ENCODE measurements at places on chromosomes 6 and 20.

DNA sequence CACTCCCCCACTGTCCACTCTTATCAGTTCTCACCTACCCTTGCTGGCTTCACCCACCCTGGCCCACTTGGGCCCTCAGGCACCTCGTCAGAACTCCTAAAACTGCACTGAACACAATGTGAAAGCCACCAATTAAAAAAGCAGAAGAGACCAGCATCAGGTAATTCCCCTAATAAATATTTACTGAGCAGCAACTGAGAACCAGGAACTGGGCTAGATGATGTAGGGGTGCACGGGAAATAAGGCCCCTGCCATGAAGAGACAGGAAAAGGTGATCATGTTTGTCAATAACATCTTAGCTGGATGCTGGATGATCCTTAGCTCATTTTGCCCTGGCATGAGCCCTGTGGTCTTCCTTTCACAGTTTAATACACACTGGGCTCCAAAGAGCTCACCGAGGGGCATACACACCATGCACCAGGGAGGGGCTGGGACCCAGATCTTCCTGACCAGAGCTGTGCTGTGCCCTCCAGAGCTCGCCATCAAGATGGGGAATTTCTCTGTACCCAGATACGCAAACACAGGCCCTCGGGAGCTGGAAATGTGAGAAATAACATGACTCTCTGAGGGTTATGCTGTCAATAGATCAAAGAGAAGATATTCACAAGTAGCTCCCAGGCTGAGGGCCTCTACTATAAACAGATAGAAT lies 113.6 kb upstream of the SLC22A16 start:
- DNase-seq = no peak

DNA sequence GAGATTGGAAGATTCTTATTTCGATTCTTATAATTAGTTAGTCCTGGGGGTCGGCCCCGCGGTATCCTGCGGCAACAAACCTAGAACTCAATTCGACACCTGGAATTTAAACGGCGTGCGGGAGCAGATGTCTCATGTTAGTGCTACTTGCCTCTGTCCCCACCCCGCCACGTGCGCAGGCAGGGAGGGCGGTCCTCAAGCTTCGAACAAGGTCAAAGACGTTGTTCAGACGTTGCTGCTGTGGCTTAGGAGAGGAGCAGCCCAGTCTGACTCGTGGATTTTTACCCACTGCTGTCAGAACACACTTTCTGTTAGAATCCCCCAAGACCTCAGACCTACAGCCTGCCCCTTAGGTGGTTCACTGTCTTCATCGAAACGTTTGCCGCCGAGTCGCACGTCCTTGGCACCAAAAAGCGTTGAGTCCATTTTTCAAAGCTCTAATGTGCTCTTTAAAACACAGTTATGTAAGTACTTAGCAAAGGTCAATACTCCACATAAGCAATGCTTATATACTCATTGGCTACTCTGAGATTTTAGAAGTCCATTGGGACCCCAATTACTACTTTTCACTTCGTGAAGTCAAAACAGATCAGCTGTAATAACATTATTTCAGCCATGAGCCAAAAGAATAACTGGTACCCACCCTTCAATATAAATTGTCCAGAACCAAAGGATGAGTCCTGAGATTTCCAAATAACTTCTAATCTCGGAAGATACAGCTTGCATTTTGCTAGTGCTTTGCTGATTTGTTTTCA lies 2.7 kb upstream of the C6orf62 start:
- DNase-seq = no peak

DNA sequence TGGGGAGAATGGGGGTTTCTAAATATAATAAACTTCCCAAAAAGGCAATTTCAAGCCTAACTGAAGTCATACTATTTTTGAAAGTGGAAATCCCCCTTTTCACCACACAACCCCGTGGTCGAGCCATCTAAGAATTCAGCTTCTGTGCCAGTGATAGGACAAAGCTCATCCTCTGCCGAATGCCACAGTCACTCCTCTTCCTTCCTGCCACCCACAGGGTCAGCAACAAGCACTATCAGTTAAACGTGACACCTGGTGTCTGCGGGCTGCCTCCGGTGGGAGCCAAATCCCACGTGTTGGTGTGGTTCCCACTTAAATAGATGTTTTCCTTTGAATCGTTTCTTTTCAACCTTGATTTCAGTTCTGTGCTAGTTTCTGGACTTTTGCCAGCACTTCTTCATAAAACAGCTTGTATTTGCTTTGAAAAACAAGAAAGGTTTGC lies 60.7 kb downstream of the TNFAIP3 start:
- DNase-seq = peak; percentile 84

- peak; percentile 51 for DNase-seq
Measured at GRCh38 chr6:43170417-43170930, 595 bp upstream of the SRF start.

- DNase-seq = no peak
Measured at GRCh38 chr6:101668496-101669030, 275.1 kb downstream of the GRIK2 start.

- DNase-seq = no peak
Measured at GRCh38 chr6:151349651-151350270, 41.6 kb downstream of the ZBTB2 start.

DNA sequence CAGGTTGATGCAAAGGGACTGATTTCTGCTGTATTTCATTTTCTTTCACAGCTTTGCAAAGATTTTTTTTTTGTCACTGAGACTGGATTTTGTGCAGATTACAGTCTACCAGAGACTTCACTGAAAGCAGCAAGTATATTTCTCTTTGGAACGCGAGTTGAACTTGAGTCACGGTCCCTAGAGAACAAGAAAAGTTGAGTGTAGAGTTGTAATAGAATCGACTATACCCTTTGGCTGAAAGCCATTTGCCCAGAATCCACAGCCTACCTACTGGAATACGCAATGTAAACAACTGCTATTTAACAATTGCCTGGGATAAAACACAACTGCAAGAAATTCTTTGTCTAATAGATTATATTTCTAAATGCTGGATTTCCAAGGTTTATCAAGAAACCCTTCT lies 520.6 kb downstream of the HDGFL1 start:
- DNase-seq = no peak

DNA sequence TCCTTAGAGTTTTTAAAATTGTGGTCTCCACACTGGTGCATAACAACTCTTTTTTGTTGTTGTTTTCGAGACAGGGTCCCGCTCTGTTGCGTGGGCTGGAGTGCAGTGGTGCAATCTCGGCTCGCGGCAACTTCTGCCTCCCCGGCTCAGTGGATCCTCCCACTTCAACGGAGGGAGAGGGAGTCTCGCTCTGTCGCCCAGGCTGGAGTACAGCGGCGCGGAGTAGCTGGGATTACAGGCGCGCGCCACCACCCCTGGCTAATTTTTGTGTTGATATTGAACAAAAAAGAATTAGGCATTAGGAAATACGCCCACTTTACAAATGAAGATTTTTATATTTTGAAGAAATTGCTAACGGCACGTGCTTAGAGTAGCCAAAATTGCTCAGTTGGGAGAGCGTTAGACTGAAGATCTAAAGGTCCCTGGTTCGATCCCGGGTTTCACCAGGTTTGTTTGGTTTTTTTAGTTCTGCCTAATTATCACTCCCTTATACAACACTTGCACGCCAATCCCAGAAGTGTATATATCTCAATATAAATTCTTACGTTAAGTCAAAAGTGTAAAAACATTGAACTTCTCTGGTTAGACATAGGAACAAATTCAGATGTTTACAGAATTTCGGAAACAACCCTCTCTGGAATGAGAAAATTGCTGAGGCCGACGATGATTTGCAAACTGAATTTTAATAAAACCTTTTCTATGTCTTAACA lies 159.6 kb downstream of the TRIM27 start:
- no peak for DNase-seq

- peak; percentile 87 for DNase-seq
Measured at GRCh38 chr6:97282726-97283617, at the start of gene MMS22L. Gene MMS22L, minus strand, starts transcription at chr6:97283216. Its CDS starts 739 bp downstream, at chr6:97282477.

GRCh38 chr20:57161478-57162361 lies 104.7 kb downstream of the BMP7 start:
- no peak for DNase-seq

- DNase-seq = no peak
Measured at GRCh38 chr20:44460795-44461141, 14.9 kb upstream of the TTPAL start.

DNA sequence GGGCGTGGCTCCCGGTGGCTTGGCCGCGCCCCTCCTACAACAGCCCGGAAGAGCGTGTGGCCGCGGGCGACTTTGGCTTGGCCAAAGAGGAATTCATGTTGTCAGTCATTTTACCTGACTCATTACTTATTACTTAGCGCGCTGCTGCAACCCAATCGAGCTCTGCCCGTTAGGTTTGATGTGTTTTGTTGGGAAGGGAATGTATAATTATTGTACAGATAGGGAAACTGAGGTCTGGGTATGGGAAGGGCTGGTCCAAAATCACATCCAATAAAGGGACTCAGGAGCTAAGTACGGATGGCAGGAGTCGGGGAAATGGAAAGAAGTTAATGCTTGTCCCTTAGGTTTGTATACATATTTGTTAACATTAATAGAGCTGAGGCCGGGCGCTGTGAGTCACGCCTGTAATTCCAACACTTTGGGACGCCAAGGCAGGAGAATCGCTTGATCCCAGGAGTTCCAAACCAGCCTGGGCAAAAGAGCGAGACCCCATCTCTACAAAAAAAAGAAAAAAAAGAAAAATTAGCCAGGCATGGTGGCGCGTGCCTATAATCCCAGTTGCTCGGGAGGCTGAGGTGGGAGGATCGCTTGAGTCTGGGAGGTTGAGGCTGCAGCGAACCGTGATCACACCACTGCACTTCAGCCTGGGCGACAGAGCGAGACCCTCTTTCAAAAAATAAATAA lies 639 bp upstream of the ZNF335 start:
- peak; percentile 94 for DNase-seq

- DNase-seq = no peak
Measured at GRCh38 chr6:45807311-45808041, 208.2 kb downstream of the CLIC5 start.

- DNase-seq = no peak
Measured at GRCh38 chr6:97288188-97288587, 5.2 kb upstream of the MMS22L start.

- no peak for DNase-seq
Measured at GRCh38 chr20:8803065-8803464, 265.8 kb upstream of the PLCB4 start.

- DNase-seq = no peak
Measured at GRCh38 chr20:51461306-51461705, 81.2 kb downstream of the NFATC2 start.

DNA sequence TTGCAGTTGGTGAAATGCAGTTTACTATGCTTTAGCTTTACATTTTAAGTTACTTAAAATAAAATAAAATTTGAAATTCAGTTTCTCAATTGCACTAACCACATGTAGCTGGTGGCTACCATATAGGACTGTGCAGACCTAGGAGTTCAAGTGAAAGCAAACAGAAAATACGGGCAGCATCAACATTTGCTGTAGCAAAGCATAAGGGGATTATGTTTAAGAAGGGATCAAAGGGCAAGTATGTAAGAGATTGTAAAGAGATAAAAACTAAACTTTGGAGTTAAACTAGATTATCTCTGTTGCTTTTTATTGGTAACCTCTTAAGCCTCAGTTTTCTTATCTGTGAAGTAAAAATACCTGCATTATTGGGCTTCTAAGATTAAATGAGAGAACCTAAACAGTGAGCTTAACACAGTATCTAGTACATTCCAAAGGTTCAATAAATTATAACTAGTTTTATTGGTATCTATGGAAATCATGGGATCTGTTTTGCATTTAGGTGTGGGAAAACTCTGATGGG lies 81.2 kb downstream of the SPTLC3 start:
- no peak for DNase-seq

- DNase-seq = no peak
Measured at GRCh38 chr6:52664991-52665686, 5.8 kb upstream of the TMEM14A start.

DNA sequence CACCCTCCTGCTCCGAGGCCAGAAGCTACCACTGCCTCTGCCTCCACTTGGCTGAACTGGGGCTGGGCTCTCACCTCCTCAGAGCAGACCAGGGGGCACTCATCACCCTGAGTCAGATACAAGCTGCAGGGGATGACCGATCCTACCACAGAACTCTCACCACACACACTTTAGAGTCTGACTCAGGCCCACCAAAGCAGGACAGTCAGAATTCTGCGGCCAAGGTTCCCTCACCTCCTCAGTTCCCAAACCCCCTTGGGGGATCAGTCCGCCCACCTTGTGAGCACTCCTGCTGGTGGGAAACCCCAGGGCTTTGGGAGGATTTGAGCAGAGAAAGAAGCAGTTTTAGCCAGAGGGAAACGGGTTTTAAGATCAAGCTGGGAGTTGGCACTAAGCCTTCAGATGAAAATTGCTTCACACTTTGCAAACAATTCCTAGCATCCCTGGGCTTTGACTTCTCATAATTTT lies 587.8 kb upstream of the JAG1 start:
- no peak for DNase-seq

DNA sequence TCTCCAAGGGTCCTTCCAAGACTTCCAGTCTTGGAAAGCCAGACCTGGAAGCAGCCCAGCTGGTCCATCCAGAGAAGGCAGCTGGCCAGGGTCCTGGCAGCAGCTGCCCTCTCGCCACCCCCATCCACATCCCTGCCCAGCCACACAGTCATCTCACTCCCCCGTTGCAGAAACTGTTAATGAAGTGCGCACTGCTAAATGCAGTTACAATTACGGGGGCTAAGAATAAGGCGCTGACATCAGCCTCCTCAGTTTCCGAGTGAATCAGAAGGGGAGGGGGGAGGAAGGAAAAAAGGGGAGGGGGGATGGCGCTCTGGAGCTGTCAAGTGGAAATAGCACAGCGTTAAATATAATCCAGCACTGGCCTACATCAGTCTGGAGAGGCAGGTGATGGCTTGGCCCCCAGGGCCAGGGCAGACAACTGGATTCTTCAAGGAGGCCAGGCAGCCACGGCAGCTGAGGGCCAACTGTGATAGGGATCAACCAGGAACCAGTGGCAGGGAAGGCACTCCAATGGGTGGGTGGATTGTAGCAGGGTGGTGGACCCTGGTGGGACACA lies 6.9 kb downstream of the RIMS4 start:
- DNase-seq = no peak

- no peak for DNase-seq
Measured at GRCh38 chr6:145006914-145007313, 721.8 kb downstream of the UTRN start.

DNA sequence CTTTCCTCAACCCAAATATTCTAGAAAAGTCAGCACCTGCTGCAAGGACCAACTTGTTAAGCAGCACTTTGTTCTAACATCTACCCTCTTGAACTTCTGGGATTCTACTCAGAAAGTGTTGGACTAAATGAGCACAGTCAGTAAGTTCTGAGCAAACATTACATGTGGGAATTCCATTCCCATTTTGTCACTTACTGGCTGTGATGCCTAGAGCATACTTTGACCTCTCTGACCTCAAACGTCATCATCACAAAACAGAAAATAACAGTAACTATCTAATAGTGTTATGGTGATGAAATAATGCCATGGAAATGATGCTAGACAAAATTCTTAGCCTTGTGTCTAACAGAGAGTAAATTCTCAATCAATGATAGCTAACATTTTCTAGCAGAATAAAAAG lies 829.4 kb downstream of the EPHA7 start:
- DNase-seq = no peak

All from GDM1 (cell line).